ENCODE measurements at places on chromosomes 2 and 18.
A peak's percentile ranks its signal among the peaks of the same experiment; 100 is the strongest.

- DNase-seq, result no peak
Observed at GRCh38 chr2:18077231-18077630, 198.8 kb downstream of the KCNS3 start.

DNA sequence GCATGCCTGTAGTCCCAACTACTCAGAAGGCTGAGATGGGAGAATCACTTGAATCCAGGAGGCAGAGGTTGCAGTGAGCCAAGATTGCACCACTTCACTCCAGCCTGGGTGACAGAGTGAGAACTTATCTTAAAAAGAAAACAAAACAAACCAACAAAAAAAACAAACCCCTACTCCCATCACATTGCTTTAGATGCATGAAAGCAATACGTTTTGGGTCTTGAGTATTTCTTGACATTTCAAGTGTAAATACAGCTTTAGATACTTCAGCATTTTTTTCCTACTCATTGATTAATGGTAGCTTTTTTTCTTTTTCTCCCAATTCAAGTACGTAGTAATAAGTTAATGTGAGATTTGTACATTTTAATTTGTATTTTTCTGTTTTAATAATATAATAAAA lies 20.3 kb downstream of the RASGRP3 start:
- DNase-seq, result no peak

GRCh38 chr18:24659827-24660720 lies 199.6 kb downstream of the HRH4 start:
- no peak for DNase-seq

DNA sequence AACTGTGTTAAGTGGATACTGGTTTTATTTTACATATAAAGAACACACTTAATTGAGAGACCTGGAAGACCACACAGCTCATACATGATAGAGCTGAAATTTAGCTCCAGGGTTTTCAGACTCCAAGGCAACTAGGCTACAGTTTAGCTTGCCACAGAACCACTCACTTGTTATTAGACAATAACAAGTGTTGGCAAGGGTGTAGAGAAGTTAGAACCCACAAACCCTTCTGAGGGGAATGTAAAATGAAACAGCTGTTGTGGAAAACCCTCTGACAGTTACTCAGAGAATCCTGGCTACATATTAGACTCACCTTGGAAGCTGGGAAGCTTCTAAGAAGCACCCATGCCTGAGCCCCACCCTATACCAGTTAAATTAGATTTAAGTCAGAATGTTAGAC lies 75.3 kb downstream of the MAP3K20 start:
- DNase-seq, result no peak

DNA sequence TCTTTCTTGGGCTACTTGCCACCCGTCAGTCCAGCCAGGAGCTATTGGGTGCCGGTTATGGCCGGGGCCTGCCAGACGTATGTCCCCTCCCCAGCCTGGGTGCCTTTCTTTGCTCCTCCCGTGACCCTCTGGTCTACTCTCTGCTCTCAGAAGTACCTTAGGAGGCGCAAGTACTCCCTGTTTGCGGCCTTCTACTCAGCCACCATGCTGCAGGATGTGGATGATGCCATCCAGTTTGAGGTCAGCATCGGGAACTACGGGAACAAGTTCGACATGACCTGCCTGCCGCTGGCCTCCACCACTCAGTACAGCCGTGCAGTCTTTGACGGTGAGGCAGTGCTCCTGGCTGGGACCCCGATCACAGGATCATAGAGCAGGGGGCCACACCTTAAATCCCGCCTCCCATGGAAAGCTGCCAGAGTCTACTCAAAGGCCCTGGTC lies 99.5 kb downstream of the DYSF start:
- no peak for DNase-seq

DNA sequence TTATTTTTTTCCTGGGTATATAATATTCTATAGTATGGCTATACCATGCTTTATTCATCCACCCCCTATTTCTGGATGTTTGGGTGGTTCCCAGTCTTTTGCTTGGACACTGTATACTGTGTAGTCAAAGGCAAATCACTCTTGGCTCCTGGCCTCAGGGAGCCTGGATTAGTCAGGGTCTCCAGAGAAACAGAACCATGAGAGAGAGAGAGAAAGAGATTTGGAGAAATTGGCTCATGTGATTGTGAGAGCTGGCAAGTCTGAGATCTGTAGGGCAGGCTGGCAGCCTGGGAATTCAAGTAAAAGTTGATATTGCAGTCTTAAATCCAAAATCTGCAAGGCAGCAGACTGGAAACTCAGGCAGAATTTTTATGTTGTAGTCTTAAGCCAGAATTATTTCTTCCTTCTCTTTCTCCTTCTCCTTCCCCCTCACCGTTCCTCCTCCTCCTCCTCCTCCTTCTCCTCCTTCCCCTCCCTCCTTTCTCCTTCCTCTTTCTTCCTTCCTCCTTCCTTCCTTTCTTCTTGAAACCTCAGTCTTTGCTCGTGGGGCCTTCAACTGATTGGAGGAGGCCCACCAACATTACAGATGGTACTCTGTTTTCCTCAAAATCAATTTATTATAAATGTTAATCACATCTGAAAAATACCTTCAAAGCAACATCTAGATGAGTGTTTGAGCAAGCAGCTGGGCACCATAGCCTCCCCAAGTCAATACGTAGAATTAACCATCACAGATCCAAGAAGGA lies 33.0 kb downstream of the CTIF start:
- no peak for DNase-seq

- DNase-seq, result no peak
Observed at GRCh38 chr2:10269711-10270610, 32.7 kb upstream of the HPCAL1 start.

- peak; percentile 99 for DNase-seq
Observed at GRCh38 chr2:172253190-172254052, 150.7 kb upstream of the DLX2 start.

- no peak for DNase-seq
Observed at GRCh38 chr18:44181951-44182747, 498.5 kb upstream of the SETBP1 start.

- peak; percentile 74 for DNase-seq
Observed at GRCh38 chr2:69026026-69026425, 13.0 kb downstream of the ANTXR1 start.

- DNase-seq, result peak; percentile 84
Observed at GRCh38 chr2:23760736-23761135, 166.2 kb downstream of the ATAD2B start.

- DNase-seq, result no peak
Observed at GRCh38 chr2:59528525-59528924, 1024.9 kb downstream of the BCL11A start.

DNA sequence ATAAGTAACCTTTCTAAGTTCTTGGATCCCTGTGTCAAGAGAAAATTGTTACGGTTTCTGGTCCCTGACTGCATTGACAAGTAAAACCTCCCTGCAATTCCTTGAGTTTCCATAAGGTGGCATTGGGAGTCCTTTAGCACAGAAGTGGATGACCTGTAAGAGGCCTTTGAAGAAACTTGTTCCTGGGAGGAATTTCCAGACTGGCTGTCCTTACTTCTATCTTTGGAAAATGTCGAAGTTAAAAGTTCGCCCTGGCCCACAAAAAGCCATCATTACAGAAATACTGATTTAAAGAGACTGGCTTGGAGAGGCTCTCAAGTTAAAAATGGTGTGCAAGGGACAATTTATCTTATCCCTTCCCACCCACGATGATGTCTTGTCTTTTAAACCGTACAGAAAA lies 218.4 kb downstream of the CDH20 start:
- DNase-seq, result peak; percentile 94

GRCh38 chr2:109689182-109689930 lies 75.2 kb downstream of the SOWAHC start:
- DNase-seq, result no peak

DNA sequence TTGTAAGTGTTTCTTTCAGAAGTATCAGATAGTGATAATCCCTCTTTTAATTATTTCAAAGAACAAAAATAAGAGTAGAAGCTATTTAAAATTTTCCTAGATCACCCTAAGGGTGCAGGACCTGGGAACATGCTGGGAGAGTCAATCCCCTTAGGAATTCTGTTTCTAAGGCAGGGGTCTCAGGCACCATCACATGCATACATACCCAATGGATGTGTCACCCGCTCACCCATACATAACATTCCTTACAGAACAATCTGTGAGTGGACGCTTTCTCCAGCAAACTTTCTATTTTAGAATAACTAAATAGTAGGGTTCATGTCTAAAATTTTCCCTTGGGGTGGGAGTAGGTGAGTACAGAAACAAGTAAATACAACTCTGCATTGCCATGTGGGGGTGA lies 8.4 kb downstream of the DSEL start:
- DNase-seq, result peak; percentile 63

DNA sequence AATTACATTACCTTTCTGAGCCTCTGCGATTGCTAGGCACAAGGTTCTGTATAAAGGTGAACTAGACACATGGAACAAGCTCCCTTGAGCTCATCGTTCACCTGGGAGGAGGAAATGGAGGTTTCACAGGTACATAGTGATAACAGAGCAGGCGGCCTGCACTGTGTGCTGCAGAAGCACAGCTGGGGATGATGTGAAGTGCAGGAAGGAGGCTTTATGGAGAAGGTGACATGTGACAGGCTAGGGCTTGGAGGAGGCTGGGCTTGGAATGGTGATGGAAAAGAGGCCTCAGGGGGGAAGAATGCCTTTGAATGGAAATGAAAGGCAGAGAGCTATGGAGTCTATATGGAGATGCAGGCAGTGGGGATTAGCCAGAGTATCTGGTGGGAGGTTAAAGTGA lies 22.9 kb downstream of the MARCHF4 start:
- no peak for DNase-seq

- DNase-seq, result no peak
Observed at GRCh38 chr2:206824993-206825392, 59.6 kb downstream of the FASTKD2 start.

- DNase-seq, result no peak
Observed at GRCh38 chr2:58720770-58721697, 479.9 kb upstream of the FANCL start.

- no peak for DNase-seq
Observed at GRCh38 chr18:24959051-24959476, 392.9 kb downstream of the ZNF521 start.

DNA sequence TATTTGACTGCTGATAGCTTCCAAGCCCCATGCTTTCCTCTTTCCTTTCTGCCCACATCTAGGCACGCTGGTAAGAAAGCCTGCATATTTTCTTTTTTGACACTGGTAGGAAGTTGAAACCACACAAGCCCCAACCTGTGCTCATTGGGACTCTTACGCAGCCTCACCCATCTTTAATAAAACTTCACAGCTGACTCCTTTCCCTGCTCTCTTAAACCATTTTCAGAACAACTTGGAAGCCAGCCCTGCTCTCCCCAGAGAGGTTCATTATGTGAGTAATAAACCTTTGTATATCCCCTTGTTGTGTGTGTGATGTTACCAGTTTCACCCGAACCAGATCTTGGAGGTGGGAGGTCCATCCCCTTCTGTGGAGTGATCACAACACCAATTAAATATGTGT lies 268.4 kb downstream of the GPD2 start:
- DNase-seq, result no peak

DNA sequence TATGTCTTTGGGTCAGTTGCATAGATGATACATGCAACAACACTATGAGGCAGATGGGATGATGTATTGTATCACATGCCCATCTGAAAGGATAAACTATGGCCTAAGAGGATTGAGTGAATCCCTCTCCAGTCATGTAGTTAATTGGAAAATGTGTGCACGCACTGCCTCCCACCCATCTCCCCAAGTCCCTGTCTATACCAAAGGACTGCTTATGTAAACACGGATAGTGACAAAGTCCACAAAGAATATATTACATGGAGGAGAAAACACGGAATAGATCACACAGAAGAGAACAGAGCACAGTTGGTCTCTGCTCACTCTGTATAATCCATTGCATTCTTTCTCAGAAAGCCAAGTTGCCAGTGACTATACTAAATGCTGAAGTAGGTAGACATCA lies 82.4 kb downstream of the NCKAP5 start:
- no peak for DNase-seq

- DNase-seq, result no peak
Observed at GRCh38 chr18:53948991-53949390, 275.5 kb downstream of the MBD2 start.

GRCh38 chr2:179825494-179825893 lies 35.9 kb downstream of the ZNF385B start:
- no peak for DNase-seq

GRCh38 chr2:132936791-132937190 lies 266.8 kb upstream of the LYPD1 start:
- no peak for DNase-seq

- DNase-seq, result no peak
Observed at GRCh38 chr2:239162141-239162821, 238.5 kb downstream of the HDAC4 start.

GRCh38 chr2:124248386-124248785 lies 223.3 kb downstream of the CNTNAP5 start:
- no peak for DNase-seq

DNA sequence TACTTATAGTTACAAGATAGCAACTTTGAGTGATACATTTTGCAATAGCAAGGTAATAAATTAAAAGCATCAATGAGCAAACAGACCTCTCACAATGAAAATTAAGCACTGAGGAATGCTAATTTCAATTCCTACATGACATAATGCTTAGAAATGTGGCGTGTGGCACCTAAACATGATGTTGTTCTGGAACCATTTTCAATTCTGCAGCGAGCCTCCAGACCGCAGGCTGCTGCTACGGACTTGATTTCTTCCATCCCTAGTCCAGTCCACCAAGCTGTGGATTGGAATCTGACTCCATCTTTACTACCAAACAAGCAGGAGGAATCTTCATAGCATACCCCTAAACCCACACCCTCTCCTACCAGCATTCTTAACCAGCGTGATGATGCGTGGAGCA lies 58.7 kb upstream of the ZNF397 start:
- DNase-seq, result no peak

GRCh38 chr2:159807183-159808031 lies 9.4 kb upstream of the CD302 start:
- peak; percentile 77 for DNase-seq

DNA sequence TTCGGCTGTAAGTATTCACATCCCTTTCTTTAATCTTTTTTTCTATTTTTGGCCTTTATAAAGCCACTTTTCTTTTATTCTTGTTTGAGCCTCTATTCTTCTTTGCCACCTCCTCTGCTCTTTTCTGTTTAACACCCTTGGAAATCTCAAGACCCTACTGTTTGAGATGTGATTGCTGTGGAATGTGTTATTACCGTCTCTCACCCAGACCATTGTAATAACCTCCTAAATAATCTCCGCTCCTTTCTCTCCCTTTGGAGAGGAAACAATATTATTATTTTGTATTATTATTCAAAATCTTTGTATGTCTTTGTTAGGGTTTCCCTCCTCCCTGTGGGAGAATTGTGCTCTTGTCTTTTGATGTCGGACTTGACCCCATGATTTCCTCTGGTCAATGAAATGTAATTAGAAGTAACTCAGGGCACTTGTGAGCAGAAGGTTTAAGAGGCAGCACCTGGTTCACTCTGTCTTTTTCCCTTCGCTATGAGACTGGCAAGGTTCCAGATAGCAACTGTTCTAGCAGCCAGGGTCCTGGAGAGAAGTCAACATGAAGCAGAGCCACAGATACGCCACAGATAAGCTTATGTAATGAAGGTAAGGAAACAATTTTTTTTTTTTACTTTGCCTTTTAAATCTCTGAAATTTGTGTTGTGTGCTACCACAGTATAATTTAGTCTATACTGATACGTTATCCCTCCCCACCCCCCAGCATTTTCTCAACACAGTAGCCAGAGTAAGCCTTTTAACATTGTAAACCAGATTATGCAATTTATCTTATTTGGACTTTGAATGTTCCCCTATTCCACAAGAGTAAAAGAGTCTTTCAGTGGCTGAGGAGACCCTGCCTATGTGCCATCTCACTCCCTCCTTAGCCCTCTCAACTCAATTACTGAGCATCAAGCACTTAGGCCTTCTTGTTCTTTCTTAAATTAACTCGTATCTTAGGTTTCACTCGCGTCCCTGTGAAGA lies 601.2 kb upstream of the ZNF804A start:
- peak; percentile 24 for DNase-seq

Data from choroid plexus epithelial cell (primary cell).